Stimulated activated CD8-positive, alpha-beta memory T cell treated with anti-CD3 and anti-CD28 coated beads, Interleukin-4, amount 100 ng/mL, for 24 hours (primary cell): ENCODE measurements at places on chromosomes 16 and 17.

GRCh38 chr17:2084036-2084765 is 29.3 kb downstream of the HIC1 start:
- no peak for DNase-seq

GRCh38 chr16:4010225-4011158 is 105.8 kb downstream of the ADCY9 start:
- no peak for DNase-seq

GRCh38 chr16:69073181-69073702 is 32.2 kb upstream of the HAS3 start:
- DNase-seq = no peak

DNA sequence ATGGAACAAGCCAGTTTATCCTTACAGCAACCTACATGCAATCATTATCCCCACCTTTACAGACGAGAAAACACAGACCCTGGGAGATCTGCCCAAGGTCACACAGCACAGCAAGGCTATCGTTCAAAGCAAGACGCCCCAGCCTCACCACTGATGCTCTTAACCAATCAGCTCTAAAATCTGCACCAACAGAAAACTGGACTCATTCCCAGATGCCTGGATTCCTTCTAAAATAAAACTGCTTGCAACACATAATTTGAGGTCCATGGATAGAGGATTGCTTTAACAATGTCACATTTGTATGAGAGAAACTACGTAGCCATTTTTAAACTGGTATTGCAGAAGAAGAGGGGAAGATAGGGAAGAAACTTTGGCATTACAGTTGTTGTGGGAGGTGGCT is 6.8 kb downstream of the COTL1 start:
- DNase-seq = no peak

- DNase-seq = no peak
These were observed 104.8 kb downstream of the MGAT5B start for GRCh38 chr17:76973040-76973439.

DNA sequence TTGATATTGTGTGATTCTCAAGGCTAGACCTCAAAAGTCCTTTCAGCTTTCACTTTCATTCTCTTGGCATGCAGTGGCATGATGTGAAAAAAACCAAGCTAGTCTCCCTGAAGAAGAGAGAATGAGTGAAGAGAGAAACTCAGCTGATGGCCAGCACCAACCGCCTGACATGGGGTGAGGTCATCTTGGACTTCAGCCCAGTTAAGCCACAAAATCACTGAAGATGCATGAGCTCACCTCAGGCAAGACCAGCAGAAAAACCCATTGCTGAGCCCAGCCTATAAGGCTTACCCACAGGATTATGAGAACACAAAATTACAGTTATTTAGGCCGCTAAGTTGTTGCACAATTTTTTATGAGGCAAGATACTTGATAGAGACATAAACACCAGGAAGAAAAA is 496.5 kb downstream of the TOX3 start:
- no peak for DNase-seq

- no peak for DNase-seq
These were observed 48.4 kb downstream of the FBXL20 start for GRCh38 chr17:39352986-39353385.
